ENCODE measurements at places on chromosomes 6 and 20. TPM values are rescaled to one million over a fixed set of nuclear protein-coding genes. Genes with fewer than 3 reads are reported as not detected.

Gene FRMD1
- not detected for polyA plus RNA-seq

DNA sequence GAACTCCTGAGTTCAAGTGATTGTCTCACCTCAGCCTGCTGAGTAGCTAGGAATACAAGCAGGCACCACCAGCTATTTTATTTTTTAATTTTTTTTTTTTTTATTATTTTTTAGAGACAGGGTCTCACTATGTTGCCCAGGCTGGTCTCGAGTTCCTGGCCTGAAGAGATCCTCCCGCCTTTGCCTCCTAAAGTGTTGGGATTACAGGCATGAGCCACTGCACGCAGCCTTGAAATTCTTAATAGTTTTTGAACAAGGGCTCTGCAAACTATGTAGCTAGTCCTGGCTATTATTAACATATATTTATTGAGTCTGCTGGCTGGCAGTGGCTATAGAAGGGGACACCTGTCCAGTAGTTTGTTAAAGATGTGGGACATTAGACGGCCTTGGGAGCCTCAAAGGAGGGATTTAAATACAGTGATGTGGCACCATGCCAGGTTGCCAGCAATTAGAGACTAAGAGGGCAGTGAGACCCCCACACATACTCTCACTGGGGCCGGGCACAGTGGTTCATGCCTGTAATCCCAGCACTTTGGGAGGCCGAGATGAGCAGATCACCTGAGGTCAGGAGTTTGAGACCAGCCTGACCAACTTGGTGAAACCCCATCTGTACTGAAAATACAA lies 21.1 kb upstream of the TAF8 start:
- no peak for DNase-seq

Gene ZSCAN26
- polyA plus RNA-seq = 5.9 TPM

Gene GJA10
- not detected for polyA plus RNA-seq

Gene MYB
- polyA plus RNA-seq = 0.27 TPM

GRCh38 chr20:20755231-20755630 lies 42.8 kb upstream of the RALGAPA2 start:
- DNase-seq = no peak

DNA sequence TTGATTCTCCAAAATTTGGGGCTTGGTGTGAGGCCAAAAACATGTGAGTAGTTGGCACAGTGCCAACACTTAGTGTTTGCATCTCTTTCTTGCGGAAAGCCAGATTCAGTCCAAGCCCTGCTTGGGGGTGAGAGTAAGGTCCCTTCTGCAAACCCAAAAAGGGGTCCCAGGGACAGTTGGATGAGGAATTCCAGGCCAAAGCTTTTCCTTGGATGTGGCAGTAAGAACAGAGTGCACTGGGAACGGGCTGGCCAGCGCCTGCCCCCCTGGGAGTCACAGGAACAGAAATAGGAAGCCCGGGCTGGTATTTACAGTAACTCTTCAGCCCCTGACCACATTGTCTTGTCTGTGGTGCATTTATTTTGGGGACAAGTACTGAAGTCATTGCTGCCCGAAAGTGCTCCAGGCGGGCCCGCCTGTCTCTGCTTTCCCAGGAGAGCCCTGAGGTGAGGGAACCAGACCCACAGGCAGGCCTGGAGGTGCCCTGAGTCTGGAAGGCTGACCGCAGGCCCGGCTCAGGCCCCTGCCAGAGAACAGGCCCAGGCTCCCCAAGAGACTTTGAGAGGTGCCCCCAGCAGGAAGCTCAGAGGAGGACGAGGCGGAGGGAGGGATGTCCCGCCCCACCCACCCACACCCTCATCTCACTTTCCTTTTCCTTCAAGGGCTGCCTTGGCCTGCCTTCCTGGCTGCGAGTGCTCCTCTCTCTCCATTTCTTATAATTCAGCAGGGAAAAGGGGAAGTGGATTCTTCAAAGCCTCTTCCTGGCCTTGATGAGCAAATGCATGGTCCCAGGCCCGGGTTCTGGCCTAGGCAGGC lies 218.4 kb downstream of the MAFB start:
- no peak for DNase-seq

DNA sequence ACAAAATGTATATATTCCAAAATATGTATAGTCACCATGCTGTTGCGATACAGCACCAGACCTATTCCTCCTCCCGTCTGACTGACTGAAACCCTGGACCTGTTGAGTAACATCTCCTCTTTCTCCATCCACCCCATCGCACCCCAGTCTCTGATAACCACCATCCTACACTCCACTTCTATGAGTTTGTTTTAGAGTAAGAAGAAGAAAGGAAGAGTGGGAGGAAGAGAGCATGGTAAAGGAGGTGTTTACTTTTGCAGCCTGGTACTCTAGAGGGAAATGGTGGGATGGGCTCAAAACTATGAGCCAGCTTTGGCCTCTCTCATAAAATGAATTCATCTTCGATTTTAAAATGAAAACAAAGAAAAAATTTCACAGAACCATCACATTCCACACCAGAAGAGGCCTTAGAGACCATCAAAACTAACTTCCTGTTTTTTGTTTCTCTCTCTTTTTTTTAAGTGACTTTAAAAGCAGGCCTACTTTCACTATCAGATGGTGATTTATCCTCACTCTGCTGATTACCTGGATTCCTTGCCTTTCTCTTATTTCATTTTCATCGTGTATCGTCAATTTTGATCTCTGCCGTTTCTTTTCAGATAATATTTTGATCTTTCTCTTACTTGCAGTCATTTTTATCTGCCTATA lies 16.8 kb upstream of the FUCA2 start:
- DNase-seq = no peak

Gene TEAD3
- 3.0 TPM for polyA plus RNA-seq

Gene FGD2
- polyA plus RNA-seq = not detected

All from A549 (cell line).